NCI-H1092 (cell line): ENCODE measurements at places on chromosomes 3 and 15.

DNA sequence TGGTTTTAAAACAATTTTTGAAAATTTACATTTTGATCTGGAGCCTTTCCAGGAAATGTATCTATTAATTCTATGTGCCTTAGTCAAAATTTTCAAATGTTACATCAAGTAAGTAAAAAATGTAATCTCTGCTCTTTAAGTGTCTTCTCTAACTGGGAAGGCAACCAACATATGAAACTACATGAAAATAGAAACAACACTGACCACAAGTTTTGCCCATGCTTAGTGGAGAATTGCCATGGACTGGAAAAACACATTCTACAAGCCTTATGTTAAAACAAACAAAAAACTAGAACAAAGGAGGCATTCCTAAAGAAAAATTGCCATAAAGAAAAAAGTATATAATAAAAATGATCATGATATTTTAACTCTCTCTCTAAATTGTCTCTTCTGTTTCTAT is 75.9 kb upstream of the SPRED1 start:
- DNase-seq, result no peak

GRCh38 chr3:54079314-54079713 is 43.0 kb upstream of the CACNA2D3 start:
- DNase-seq, result no peak

DNA sequence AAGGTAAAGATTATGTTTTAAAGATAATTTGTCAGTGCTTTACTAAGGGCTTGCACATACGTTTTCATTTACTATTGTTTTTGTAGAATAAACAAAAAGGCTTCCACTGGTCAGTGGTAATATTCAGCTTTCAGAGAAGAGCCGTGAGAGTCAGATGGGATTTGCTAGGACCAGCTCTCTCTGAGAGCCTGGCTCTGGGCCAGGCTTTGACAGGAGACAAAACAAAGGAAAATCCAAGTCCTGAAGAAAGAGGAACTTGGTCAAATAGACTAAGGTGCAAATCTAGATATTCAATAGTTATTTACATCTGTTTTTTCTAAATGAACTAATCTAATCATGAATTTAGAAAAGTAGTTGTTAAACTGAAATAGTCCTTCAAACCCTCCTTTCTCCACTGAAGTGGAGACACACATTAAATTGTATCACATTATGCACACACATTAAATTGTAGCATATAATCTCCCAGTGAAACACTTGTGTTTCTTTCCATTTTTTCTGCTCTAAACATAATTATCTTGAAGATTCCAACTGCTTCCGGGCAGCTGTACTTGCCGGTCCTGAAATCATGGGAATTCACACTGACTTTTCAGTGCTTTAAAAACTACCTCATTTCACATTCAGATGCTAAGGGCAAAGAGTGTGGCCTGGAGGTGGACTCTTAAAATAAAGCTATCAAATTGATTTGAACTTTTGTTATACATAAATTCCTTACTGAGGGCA is 55.1 kb upstream of the FILIP1L start:
- DNase-seq, result peak; percentile 5

DNA sequence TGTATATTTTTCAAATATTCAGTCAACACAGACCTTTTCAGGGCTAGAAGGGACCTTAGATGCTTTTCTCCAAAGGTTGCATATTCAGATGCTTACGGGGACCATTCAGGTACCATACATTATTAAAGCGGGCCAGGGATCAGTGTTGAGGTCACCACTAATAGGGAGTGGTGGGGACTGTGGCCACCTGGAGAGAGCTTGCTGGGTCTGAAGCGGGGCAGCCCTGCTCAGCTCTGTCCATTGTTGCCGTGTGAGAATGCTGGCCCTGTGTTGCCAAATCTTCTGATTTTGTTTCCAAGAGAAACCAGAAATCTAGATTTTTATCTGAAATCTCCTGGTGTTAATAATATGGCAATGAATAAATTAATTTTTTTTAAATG is 23.7 kb downstream of the ABHD2 start:
- DNase-seq, result no peak

- no peak for DNase-seq
Observed at GRCh38 chr15:31228980-31229826, 97.4 kb upstream of the KLF13 start.

DNA sequence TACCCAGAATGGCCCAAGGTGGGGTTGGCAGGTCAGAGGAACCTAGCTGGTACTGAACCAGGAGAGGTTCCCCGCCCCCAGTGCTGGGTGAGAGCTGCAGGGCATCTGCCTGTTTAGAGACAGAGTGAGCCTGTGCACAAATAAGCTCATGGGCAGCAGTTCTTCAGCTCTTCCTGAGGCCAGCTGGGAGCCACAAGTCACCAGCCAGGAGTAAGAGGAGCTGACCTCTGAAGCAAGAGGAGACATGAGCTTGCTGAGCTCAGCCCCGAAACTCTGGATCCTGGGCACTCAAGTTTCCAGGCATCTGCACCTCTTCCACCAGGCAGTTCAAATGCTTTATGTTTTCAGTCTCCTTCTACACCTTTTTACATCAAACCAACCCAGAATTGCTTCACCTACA is 2.1 kb downstream of the RTP2 start:
- DNase-seq, result no peak

- DNase-seq, result no peak
Observed at GRCh38 chr3:23739536-23739935, 66.2 kb upstream of the UBE2E1 start.

- DNase-seq, result no peak
Observed at GRCh38 chr3:19866751-19867347, 67.2 kb downstream of the EFHB start.

GRCh38 chr15:39786447-39787056 is 3.9 kb upstream of the FSIP1 start:
- peak; percentile 21 for DNase-seq

DNA sequence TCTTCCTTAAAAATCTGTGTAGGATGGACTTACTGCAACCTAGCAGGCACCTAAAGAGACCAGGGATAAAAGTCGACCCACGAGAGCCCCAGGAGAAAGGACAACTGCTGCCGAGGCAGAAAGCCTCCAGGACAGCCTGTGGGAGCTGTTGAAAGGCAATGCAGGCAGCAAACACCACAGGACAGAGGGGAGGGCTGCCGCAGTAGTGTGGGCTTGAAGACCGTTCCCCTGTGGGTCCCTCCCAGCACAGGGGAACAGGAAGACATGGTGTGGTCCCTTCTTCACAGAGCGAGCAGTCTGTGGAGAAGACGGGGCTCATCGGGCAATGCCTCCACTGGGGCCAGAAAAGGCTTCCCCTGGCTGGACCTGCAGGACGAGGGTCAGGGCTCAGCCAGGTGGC is 58.5 kb upstream of the GATA2 start:
- DNase-seq, result no peak
